ENCODE measurements at places on chromosomes 6 and 20. TPM values are rescaled to one million over a fixed set of nuclear protein-coding genes. Genes with fewer than 3 reads are reported as not detected.

The ECT2L gene
- 0.23 TPM for polyA plus RNA-seq

The GRM4 gene
- not detected for polyA plus RNA-seq

The TPBG gene
- polyA plus RNA-seq, result 2.0 TPM

The LATS1 gene
- 4.8 TPM for polyA plus RNA-seq

The CDKAL1 gene
- 3.6 TPM for polyA plus RNA-seq

The MYCT1 gene
- 10.9 TPM for polyA plus RNA-seq

The TAF4 gene
- 3.8 TPM for polyA plus RNA-seq

The SLC22A7 gene
- polyA plus RNA-seq, result not detected

The EYS gene
- 0.02 TPM for polyA plus RNA-seq

The TNF gene
- 0.23 TPM for polyA plus RNA-seq

The ELOVL2 gene
- polyA plus RNA-seq, result 1.4 TPM

The KIF13A gene
- polyA plus RNA-seq, result 27.2 TPM

The WTAP gene
- polyA plus RNA-seq, result 46.1 TPM

The BTN1A1 gene
- not detected for polyA plus RNA-seq

The GATA5 gene
- polyA plus RNA-seq, result 1.5 TPM

The HEY2 gene
- 3.1 TPM for polyA plus RNA-seq

The COL20A1 gene
- polyA plus RNA-seq, result not detected

The CTCFL gene
- polyA plus RNA-seq, result not detected

The LYRM2 gene
- 25.9 TPM for polyA plus RNA-seq

The PRDM13 gene
- polyA plus RNA-seq, result not detected

The XKR7 gene
- under 0.01 TPM for polyA plus RNA-seq

The DNMT3B gene
- 0.52 TPM for polyA plus RNA-seq

The NHSL1 gene
- polyA plus RNA-seq, result 10.5 TPM

The PACRG gene
- polyA plus RNA-seq, result 4.9 TPM

The RBBP8NL gene
- polyA plus RNA-seq, result not detected

The SLC26A8 gene
- not detected for polyA plus RNA-seq

The JARID2 gene
- 4.1 TPM for polyA plus RNA-seq

The C20orf173 gene
- not detected for polyA plus RNA-seq

The NDUFAF5 gene
- polyA plus RNA-seq, result 55.7 TPM

The GABRR2 gene
- 0.38 TPM for polyA plus RNA-seq

The CD93 gene
- polyA plus RNA-seq, result 14.1 TPM

The SLC22A2 gene
- 0.05 TPM for polyA plus RNA-seq

The ENPP5 gene
- polyA plus RNA-seq, result 9.8 TPM

The ANKRD66 gene
- polyA plus RNA-seq, result not detected

The SF3B5 gene
- polyA plus RNA-seq, result 173 TPM

The MEI4 gene
- polyA plus RNA-seq, result 0.59 TPM

The MAS1 gene
- 0.02 TPM for polyA plus RNA-seq

The SCRT2 gene
- not detected for polyA plus RNA-seq

The RAB32 gene
- 6.3 TPM for polyA plus RNA-seq
